Urinary bladder (tissue), 4 donors: ENCODE measurements at places on chromosomes 6 and 20.

DNA sequence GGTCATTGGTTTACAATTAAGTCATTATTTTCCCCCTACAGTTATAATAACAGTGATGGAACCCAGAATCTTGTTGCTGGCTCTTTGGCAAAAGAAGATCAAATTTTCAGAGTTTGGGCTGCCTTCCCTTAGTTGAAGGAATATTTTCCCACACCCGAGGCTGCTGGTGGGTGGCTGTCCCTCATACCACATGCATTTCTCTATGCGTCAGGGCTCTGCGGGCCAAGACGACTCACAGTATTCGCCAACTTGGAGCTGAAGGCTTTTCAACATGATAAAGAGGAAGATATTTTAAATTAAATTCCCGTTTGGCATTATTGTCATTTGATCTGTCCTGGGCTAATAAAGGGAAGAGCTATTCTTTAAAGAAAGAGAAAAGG is 102.2 kb upstream of the SASH1 start:
- no peak for DNase-seq

GRCh38 chr20:33069673-33070072 is 9.8 kb upstream of the BPIFB4 start:
- no peak for DNase-seq

- no peak for DNase-seq
Measured at GRCh38 chr6:106178900-106179299, 92.8 kb downstream of the PRDM1 start.

DNA sequence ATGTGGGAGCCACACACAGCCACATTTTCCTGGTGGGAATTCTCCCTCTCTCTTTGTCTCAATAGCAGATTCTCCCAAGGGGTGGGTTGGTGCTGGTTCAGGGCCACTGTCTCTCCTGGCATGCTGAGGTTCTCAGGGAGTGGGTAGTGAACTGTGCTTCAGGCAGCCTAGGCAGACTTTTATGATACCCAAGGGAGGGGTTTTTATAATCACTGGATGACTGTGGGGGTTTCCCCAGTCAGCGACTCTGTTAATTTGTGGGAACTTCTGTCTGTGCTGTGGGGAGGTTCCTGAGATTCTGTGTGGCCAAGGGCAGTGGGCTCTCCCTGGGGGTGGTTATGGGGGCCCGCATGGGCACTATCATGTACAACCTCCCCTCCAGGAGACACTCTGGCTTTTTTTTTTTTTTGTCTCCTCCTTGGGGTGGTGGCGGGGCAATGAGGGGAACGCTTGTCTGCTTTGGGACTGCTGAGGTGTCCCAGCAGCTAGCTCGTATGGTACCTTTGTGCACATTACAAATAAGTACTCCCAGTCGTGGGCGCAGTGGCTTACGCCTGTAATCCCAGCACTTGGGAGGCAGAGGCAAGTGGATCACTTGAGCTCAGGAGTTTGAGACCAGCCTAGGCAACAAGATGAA is 10.0 kb downstream of the PTK7 start:
- no peak for DNase-seq

DNA sequence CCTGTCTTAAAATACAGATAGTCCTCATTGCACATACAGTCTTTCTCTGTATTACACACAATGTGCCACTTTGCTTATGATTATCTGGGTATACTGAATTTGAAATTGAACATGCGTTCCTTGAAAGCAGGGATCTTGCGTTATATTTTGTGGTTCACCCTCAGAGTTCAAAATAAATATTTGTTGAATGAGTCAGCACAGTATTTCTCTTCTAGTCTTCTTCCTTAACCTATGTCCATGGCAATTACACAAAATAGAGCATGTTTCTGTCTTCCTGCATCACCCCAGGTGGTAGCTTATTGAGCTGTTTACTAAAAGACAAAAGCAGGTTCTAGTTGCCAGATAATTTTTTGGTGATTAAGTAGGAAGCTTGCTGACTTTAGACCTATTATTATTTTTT is 272.9 kb upstream of the FERMT1 start:
- no peak for DNase-seq

DNA sequence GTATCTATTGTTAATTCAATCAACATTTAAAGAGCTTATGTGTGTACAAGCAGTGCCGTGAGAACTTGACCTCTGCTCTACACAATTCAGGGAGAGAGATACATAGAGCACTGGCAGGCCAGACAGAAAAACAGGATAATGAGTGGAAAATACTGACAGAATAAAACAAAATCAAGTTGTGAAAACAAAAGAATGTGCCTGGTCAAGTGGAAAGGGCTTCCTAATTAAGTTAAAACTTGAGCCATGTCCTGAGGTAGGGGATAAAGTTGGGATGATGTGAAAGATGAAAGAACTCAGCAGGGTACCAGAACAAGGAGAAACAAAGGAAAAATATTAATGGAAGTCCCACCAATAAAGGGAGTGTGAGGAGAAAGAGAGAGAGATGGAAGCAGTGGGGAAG is 672.8 kb downstream of the GRIK2 start:
- DNase-seq: no peak

- no peak for DNase-seq
Measured at GRCh38 chr6:23562554-23562953, 563.5 kb upstream of the NRSN1 start.

DNA sequence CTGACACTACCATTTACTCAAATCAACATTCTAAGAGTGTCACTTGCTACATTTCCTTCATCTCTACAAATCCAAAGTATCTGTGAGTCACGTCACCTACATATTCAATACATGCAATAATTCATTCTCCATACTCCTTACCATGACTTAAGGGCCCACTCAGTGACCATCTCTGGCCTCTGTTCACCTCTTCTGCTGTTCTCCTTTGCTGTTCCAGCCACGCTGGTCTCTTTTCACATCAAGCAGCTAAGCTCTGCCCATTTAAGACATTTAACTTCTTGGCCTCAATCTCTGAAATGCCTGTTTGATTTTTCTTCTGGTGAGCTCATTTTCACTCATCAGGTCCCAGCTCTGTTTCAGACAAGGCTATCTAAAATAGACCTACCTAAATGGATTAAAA is 46.5 kb downstream of the HFE start:
- DNase-seq: no peak

GRCh38 chr6:56814802-56815201 is 140.1 kb upstream of the BEND6 start:
- DNase-seq: no peak

GRCh38 chr6:125480571-125480970 is 178.8 kb upstream of the HDDC2 start:
- DNase-seq: no peak

DNA sequence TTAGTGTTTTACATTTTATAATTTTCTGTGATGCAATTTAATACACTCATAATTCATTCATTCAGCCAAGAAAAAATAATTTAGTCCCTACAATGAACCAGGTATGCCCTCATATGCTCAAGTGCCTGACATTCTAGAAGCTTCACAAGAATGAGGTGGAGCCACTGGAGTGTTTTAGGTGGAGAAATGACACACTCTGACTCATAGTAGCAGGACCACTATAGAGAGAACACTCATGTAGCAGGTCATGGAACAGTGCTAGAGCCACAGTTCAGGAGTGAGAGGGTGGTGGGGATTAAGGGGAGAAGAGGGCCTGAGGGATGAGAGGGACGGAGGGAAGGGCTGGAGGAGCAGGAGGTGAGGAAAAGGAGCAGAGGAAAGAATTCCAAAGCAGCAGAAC is 1.4 kb upstream of the HLA-G start:
- DNase-seq: no peak

- DNase-seq: no peak
Measured at GRCh38 chr6:6686748-6687601, 98.5 kb downstream of the LY86 start.

DNA sequence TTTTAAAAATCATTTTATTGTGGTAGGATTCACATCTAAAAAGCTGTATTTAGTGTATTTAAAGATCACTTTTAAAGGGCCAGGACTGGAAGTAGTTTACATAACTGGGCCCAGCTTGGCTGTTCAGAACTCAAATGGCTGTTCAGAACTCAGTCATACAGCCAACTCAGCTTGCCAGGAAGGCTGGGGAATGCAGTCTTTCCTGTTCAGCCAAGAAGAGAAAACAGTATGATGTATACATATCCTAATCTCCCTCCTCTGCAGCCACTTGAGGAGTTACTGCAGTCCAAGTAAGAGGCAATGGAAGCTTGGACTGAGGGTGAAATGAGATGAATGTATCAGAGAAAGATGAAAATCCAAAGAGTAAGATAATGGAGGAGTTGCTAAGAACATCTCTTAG is 24.6 kb downstream of the DSTN start:
- peak; percentile 64 for DNase-seq

DNA sequence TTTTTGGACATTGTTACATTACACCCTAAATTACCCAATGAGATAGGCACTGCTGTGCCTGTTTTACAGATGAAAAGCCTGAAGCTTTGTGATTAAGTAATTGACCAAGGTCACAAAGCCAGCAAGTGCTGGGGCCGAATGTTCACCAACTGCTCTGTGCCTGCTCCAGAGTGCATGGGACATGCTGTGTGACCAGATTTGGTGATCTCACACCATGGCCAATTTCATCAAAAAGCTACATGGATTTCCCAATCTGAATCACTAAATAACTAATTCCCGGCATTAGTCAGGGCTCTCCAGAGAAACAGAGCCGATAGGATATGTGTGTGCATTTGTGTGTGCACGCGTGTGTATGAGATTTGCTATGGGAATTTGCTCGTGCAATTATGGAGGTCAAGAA is 228.3 kb upstream of the ECI2 start:
- no peak for DNase-seq

DNA sequence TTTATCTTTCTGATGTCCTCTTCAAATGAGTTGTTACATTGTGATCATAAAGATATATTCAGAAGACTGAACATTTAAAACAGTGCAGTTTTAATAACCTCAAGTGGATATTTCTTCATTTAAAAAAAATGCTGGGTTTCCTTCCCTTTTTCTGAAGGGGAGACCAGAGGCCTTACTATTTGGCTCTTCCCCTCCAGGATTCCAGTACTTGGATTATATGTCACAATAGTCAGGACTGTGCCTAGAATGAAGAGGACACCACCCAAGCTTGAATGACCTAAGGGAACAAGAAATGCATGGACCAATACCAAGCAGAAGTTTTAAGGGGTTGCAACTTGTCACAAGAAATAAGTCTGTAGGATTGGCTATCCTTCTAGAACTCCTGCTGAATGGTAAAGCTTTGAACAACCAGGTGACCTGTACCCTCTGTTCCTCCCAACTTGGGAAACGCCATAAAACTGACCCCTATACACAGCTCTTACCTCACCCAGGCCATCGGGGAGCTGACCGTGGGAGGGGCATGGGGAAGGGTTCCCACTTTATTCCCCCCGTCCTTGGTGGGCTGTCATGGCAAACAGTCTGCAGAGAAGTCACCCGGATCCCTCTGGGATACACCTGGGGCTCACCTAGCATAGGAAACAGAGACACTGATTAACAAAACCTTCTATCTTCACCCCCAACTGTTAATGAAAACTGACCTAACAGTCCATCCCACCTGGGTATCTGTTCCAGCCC is 2.0 kb downstream of the FRS3 start:
- no peak for DNase-seq

- no peak for DNase-seq
Measured at GRCh38 chr6:102619585-102619984, 1226.1 kb downstream of the GRIK2 start.

- DNase-seq: peak; percentile 84
Measured at GRCh38 chr20:32483351-32484224, 101.5 kb downstream of the NOL4L start.

DNA sequence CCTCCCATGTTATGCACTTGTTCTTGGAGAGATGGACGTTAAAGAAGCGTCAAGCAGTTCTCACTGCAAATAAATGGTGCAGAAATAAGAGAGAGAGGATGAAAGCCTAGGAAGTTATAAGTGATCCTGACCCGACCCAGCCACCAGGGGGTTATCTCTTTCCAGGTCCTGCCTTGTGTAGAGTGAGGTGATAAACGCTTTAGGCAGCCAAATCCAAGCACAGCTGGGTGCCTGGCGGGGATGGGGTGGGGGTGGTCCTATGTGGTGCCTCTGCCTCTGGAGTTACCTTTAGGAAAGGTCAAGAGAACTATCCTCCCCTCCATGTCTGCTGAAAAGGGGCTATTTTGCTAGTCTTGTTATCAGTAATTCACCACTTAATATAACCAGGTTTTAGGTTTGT is 9.2 kb upstream of the TFAP2A start:
- DNase-seq: no peak

- DNase-seq: no peak
Measured at GRCh38 chr6:93423542-93423941, 4.2 kb upstream of the EPHA7 start.

GRCh38 chr20:39717936-39718335 is 755.8 kb downstream of the DHX35 start:
- no peak for DNase-seq

GRCh38 chr6:64679416-64679815 is 1027.6 kb downstream of the EYS start:
- DNase-seq: no peak

DNA sequence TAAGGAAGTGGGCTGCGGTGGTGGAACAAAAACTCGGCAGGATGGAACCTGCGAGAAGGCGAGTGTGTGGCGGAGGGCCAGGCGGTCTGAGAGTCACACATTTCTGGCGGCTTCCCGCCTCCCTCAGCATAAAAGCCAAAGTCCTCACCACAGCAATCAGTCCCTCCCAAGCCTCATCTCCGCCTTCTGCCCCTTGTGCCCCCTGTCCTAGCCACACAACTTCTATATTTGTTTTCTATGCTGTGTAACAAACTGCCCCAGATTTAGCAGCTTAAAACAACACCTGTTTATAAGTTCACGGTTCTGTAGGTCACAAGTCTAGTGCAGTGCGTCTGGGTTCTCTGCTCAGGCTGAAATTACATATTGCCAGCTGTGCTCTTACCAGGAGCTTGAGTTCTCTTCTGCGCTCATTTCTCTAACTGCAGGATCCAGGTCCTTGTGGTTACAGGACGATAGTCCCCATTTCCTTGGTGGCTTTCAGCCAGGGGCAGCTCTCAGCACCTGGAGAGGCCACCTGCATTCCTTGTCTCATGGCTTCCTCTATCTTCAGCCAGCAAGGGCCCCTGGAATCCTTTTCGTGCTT is 11.7 kb upstream of the SPO11 start:
- DNase-seq: no peak

DNA sequence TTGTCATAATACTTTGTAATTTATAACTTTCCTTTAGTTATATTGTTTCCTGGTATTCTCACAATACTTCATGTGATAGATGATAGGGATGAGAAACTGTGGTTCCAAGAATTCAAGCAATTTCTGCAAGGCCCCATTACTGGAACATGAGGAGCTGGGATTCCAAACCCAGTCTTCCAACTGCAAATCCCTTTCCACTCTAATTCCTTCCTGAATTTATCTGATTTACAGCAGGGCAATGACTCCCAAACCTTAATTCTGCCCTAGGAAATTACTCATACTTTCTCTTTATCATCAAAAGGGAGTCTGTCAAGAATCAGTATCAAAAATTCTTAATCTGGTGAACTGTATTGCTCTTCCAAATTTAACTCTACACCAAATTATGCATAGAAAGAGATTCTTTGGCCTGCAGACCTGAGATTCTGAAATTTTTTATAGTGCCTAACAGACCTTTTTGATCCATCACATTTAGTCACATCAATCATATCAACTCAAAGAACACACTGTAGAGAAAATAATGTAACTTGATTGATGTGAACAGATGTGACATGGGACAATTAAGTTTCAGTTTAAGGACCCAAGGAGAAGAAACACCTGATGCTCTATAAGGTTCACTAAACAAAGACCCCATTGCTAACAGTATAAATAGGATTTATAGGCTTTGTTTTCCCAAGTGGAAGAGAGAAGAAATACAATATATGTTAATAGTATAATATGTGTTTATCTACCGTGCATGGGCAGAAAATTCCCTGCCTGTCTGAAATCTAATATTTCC is 41.5 kb upstream of the GJA1 start:
- no peak for DNase-seq
